ENCODE measurements at places on chromosomes 7 and 10. TPM values are rescaled to one million over a fixed set of nuclear protein-coding genes. Genes with fewer than 3 reads are reported as not detected.

DNA sequence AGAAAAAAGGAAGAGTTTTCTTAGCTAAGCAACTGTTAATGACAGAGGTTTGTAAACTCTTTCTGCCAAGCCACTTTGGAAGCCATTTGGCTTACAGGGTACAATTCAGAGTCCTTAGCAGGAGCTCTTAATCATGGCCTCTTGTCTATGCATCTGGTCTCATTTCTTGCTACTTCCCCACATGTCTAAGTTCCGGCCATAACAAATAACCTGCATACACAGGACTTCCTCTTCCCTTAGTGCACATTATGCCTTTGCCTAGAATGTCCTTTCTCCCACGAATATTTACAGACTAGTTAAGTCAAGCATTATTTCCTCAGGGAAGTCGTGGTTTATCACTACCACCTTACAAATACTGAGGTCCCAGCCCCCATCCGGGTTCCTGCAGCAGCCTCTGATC lies 8.6 kb upstream of the UPF2 start:
- H3K36me3 ChIP-seq, result no peaks in the 10 kb centered on the region
- H3K4me3 ChIP-seq, result no peak overlapping the region
- H3K27ac ChIP-seq, result no peak overlapping the region
- no peaks in the 10 kb centered on the region for H3K27me3 ChIP-seq
- DNase-seq, result no peak

GRCh38 chr10:132279873-132280645 lies 27.7 kb downstream of the STK32C start:
- H3K27ac ChIP-seq, result no peak overlapping the region
- no peak overlapping the region for H3K4me3 ChIP-seq
- DNase-seq, result no peak
- no peaks in the 10 kb centered on the region for H3K4me1 ChIP-seq
- no peaks in the 10 kb centered on the region for H3K36me3 ChIP-seq
- H3K27me3 ChIP-seq, result peaks cover 8% of the 10 kb centered on the region

DNA sequence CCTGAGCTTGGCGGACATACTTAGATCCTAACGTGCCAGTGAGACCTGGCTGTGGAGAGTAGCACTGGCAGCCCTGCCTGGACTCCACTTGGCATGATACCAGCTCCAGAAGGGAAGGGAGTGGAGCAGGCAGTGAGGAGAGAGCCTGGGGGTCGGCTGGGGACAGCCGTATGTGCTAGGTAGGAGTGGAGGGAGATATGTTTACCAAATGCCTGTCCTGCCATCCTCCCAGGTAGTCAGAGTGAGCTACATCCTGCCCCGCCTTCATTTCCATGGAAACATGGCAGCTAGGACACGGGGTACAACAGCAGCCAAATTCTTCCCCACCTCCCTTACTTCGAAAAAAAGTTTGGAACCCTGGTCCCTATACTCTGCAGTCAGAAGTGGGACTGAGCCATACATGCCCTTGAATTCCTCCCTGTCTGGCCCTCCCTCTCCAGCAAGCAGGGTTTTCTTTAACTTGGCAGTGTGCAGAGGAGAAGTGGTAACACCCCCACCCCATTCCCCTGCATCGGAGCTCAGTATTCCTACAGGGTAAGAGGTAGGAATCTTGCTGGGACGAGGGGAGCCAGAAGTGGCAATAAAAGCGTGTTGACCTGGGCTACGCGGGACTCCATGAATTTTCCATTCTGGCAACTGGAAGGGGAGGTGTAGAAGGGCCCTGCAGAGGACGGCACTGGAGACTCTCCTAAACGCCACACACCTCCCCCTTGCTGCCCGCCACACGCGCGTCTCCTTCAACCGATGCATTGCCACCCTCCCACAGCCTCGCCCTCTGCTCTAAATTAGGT lies 20.0 kb upstream of the SMO start:
- H3K27ac ChIP-seq, result no peak overlapping the region
- H3K4me3 ChIP-seq, result no peak overlapping the region
- H3K27me3 ChIP-seq, result peaks cover 15% of the 10 kb centered on the region
- no peaks in the 10 kb centered on the region for H3K36me3 ChIP-seq

GRCh38 chr7:140680886-140681285 lies 8.1 kb downstream of the ADCK2 start:
- no peak for DNase-seq
- H3K4me1 ChIP-seq, result no peaks in the 10 kb centered on the region
- H3K4me3 ChIP-seq, result no peak overlapping the region
- H3K27me3 ChIP-seq, result no peaks in the 10 kb centered on the region
- H3K27ac ChIP-seq, result no peak overlapping the region

Gene ADRB1
- not detected for total RNA-seq

Gene INHBA
- 4.1 TPM for total RNA-seq

- no peaks in the 10 kb centered on the region for H3K4me1 ChIP-seq
- no peak overlapping the region for H3K27ac ChIP-seq
- DNase-seq, result peak; percentile 57
- no peaks in the 10 kb centered on the region for H3K36me3 ChIP-seq
These were observed 75.5 kb upstream of the PCGF5 start for GRCh38 chr10:91144961-91145360.

DNA sequence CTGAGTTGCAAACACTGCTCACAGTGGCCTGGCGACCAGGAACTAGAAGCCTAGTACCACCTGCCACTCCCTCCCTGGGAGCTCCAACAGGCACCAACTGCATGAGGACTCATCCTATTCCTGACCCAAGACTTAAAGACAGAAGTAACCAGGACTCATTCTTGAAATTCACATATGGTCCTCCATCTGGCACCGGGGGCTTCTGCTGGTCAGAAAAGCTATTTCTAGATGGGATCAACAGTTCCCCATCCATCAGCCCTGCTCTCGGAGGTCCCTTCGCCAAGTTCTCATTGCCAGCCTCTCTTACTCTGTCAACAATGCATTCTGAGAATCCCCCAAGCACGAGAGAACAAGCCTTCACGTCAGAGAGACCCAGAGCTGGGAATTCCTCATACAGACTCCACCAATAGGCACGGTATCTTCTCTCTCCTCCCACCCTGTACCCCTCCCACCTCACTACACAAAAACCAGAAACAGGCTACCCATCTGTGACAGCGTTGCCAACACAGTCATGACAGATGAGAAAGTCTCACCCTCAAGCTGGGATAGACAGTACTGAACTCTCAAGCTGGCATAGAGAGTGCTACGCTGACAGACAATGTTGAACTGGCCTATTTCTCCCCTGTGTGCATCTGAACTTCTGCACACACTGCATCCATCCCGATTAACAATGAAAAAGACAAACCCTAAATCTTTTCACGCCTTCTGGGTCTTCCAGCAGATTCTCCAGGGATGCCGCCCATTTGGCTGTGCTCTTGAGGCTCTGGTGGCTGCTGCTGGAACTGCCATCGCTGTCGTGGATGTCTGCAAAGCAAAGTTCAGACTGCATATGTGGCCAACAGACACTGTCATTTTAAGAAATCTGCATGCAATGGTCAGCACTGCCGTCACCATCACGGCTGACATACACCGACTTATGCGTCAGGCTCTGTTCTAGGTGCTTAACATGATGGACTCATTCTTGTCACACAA lies 15.6 kb downstream of the RGS10 start:
- H3K4me1 ChIP-seq, result peaks cover 10% of the 10 kb centered on the region
- H3K4me3 ChIP-seq, result no peak overlapping the region
- no peak for DNase-seq
- no peaks in the 10 kb centered on the region for H3K27me3 ChIP-seq
- peaks cover 9% of the 10 kb centered on the region for H3K36me3 ChIP-seq

Data from fibroblast of lung (primary cell).